ENCODE measurements at places on chromosomes 6 and 20.

- DNase-seq: no peak
These were observed 8.8 kb downstream of the FOXC1 start for GRCh38 chr6:1618311-1619097.

DNA sequence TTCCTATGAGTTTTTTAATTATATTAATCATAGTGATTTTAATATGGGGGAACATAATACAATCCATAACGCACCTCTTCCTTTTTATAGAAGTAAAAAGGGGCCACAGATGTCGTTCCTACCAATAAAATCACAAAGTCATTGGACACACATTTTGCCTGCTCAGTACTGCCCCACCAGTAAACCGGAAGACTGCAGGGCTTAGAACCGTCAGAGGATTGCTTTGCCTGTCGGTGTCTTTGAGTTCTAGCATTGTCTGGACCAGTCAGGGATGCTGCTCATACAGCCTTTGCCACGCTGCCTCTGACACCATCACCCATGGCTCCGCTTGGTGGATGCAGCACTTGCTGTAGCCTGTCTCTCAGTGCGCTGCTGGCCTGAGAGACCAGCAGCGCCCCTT lies 853.6 kb downstream of the C6orf118 start:
- no peak for DNase-seq

DNA sequence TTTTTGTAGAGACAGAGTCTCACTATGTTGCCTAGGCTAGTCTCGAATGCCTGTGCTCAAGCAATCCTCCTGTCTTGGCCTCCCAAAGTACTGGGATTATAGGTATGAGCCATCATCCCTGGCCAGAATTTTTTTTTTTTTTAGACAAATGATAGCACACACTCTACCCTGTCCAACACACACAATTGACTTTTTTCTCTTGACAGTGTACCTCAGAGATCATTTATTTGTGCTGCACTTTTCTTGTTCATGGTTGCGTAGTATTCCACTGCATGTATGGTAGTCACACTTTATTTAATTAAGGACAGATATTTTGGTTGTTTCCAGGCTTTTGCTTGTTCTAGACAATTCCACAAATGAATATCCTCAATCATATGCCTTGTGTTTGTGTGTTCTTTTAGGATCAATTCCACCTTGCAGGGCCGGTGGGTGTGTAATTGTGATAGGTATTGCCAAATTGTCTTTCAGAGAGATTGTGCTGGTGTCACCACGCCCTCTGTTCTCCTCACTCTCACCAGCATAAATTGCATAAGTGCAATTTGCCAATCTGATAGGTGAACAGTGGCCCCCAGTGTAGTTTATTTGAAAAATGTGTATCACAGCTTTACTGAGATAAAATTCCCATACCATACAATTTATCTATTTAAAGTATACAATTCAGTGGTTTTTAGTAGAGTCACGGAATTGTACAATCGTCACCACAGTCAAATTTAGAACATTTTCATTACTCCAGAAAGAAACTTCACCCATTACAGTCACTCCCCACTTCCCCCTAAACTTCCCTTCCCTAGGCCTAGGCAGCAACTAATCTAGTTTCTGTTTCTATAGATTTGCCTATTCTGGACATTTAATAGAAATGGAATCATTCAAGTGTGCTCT lies 20.1 kb downstream of the SRC start:
- DNase-seq: no peak

DNA sequence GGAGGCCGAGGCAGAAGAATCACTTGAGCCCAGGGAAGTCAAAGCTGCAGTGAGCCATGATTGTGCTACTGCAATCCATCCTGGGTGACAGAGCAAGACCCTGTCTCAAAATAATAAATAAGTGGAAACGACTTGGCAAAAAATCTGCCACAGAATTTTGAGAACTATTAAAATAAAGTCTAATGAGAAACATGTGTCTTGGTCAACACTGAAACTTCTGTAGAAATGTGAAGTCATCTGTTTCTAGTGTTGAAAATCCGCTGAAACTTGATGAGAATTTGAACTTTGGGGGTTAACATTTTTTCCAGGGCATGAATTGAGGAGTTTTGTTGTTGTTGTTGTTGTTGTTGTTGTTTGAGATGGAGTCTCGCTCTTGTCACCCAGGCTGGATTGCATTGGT lies 29.0 kb upstream of the BCLAF1 start:
- no peak for DNase-seq

DNA sequence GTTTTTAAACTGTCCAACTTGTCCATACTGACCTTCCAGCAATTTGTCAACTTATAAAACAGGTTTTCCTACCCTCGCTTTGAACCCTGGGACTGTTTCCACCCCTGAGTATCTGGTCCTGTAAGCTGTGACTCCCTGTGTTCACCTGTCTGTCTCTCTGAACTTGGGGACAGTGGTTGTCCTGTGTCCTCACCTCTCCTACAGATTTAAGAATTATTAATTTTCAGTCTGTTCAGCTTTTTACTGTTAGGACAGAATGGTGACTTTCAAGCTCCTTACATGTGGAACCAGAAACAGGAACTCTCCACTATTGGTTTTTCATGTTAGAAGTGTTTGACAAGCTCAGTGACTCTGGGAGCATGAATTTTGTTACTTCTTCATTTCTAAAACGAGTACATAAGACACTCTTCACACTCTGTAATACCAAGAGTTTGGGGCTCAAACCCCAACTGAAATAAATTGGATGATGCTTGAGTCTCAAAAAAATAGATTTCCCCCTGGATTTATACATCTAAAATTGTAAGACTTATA lies 713.9 kb downstream of the COL12A1 start:
- DNase-seq: no peak

DNA sequence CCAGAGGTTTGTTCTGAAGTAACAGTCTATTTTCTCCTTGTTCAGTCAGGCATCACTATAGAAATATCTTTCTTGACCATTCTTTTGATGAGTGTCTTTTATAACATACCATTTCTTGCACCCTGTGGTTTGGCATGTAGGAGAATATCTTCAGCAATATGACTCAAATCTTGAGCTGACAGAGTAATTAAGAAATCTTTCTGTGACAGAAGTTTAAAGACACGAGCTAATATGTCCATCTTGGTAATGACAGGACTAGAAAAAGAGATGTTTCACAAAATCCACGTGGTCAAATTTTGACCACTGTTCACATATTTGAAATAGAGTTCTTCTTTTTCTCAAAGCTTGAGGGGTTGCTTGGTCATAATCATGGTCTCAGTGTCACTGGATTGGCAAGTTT lies 149.9 kb downstream of the MYB start:
- no peak for DNase-seq

GRCh38 chr6:14012313-14013030 lies 87.7 kb downstream of the RNF182 start:
- DNase-seq: no peak

- no peak for DNase-seq
These were observed 31.8 kb downstream of the SLC13A3 start for GRCh38 chr20:46619445-46619844.

DNA sequence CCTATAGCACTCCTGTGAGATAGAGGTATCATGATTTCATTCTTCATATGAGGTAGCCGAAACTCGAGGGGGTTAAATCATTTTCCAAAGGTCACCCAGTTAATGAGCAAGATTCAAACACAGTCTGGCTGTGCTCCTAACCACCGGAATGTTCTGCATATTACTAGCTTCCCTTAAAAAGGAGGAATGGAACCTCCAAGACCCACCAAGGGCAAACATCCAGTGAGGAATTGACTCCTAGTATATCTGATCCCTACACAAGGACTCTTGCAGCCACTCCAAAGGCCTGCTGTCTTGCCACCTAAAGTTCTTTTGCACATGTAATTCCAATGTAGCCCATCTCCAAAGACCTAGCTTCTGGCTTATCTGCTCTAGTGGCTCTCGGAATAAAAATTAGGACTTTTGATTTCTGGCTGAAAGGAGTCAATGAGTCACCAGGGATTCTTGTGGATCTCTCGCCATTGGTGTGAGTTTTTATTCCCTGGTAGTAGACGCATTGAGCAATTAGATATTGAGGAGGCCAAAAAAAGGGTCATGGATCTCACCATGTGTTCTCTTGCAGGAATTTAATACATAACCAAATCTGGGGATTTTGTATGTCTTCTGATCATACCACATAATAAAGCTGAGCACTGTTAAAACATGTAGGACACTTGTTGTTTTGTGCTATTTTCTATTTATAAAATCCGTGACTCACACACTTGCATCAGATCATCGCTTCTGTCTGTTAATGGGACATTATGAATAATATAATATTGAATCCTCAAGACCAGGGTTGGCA lies 9.1 kb downstream of the BCAS1 start:
- DNase-seq: no peak

- DNase-seq: no peak
These were observed 126.3 kb downstream of the CDKAL1 start for GRCh38 chr6:20660534-20660933.

DNA sequence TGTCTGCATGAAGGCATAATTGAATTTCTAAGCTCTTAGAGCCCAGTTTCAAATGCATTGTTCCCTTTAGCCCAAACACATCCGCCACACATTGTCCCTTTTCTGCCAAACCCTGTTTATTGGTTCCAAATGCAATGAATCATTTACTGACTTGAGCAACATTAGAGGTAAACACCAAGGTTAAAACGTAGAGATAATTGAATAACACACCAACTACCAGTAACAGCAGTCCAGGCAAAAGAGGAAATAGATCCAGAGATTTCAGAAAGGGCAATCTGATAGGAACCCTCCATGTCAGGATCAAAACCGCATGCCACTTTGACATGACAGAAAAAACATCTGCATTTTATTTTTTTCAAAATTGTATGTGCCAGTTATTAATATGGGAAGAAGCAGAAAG lies 114.8 kb downstream of the PKHD1 start:
- no peak for DNase-seq

DNA sequence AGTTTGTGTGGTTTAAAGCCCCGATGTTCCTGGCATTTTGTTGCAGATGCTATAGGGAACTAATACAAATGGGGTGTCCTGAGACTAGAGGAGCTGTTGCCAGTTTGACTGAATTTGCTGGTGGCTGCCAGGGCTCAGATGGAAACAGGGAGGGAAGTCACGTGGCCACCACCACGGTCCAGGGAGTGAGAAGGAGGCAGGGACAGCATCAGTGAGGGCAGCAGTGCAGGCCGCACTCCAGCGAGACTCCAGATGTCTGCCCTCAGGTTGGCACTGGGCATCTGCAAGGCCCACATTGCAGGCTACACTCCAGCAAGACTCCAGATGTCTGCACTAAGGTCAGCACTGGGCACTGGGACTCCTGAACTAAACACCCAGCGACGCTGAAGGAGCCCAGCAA lies 86.2 kb downstream of the RAMACL start:
- no peak for DNase-seq

GRCh38 chr20:54184071-54184470 lies 10.3 kb upstream of the CYP24A1 start:
- DNase-seq: no peak

- DNase-seq: no peak
These were observed 56.8 kb downstream of the TMEM242 start for GRCh38 chr6:157266274-157267101.

GRCh38 chr6:154343473-154344308 lies 12.9 kb downstream of the IPCEF1 start:
- no peak for DNase-seq

GRCh38 chr6:85412911-85413430 lies 36.9 kb upstream of the NT5E start:
- DNase-seq: no peak

- DNase-seq: no peak
These were observed 3.7 kb downstream of the RRBP1 start for GRCh38 chr20:17678295-17678694.

DNA sequence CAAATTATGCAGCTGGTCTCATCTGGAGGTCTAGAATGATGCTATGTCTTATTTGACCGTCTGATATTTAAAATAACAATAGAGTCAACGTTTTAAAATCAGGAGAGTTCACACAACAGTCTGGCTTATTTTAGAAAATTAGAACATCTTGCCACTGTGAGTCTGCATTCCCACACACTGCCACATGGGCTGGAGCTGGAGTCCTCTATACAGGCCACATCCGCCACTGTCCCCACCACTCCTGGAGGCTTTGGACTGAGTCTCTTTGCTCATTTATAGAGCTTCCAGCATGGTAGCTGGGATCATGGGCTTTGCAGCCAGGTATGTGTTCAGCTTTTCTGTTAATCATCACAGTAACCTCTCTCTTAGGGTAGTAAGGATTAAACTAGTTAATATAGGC lies 68.8 kb upstream of the ZNFX1 start:
- no peak for DNase-seq

DNA sequence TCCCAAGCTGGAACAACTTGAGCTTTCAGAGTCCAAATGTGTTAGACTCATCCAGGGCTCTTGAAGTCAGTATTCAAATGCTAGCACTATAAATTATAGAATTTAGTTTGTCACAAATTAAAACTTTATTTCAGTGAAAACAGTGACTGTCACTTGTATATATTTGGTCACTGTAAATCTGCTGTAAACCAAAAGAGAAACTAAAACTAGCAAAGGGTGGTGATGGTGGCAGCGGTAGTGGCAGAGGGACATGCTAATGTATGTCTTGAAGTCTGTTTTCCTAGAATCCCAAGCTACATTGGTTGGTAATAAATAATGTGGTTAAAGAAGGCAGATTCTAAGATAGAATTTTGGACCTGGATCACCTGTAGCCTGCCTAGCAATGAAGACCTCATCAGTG lies 140.4 kb upstream of the CENPW start:
- DNase-seq: no peak

GRCh38 chr20:53699085-53699674 lies 105.5 kb upstream of the ZNF217 start:
- DNase-seq: no peak

Measured in stimulated activated CD8-positive, alpha-beta memory T cell treated with anti-CD3 and anti-CD28 coated beads, Interleukin-12 subunit alpha, Interleukin-12 subunit beta, amount 100 ng/mL, for 4 hours (primary cell).